ENCODE measurements at places on chromosomes 12 and 14. TPM values are rescaled to one million over a fixed set of nuclear protein-coding genes. Genes with fewer than 3 reads are reported as not detected.

Gene SDR9C7
- 4.9 TPM for total RNA-seq

- peak; percentile 92 for DNase-seq
Measured at GRCh38 chr14:69715725-69716477, 51.0 kb upstream of the SRSF5 start.

DNA sequence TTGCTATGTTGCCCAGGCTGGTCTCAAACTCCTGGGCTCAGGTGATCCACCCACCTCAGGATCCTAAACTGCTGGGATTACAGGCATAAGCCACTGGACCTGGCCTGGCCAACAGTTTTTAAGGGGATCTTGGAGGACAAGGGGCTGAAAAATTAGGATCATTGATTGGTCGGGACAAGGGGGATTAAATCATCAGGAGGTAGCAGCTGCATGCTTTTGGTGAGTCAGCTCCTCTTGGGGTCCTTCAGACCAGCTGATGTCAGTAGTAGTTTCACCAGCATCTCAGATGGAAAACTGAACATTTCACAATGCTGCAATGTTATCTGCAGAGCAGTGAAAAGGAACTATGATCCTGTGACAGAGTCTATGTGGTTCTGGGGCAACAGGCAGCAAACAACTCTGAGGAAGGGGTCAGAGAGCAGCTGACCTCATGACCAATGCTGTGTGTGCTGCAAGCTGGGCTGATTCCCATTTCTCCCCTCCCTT, 6.3 kb downstream of the LRRC74A start:
- DNase-seq = no peak

DNA sequence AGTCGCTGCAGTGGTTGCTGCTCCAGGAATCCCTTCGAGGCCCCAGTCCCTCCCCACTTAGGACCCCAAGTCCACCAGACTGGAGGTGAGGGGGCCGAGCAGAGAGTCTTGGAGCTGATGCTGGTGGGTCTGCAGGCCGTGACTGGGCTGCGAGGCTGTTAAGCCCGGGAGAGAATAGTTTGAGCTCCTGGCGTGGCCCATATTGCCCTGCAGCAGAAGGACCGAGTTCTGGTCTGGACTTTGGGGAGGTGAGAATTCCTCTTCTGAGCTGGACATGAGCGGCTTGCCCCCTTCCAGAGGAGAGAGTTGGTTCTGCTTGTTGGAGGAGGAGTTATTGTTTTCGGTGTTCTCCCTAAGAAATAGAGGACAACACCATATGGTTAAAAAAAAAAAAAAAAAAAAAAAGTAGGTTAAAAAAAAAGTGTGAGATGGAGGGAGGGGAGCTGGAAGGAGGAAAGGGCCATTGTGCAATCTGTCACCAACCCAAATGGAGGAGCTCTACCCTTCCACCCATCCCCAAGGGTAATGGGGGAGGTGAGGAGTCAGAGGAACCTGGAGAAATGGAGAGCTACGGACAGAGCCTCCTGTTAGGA, 3.0 kb downstream of the SIX1 start:
- peak; percentile 46 for DNase-seq

Gene MDGA2
- total RNA-seq = not detected

Gene PLEKHG7
- under 0.01 TPM for total RNA-seq

Gene POTEG
- not detected for total RNA-seq

DNA sequence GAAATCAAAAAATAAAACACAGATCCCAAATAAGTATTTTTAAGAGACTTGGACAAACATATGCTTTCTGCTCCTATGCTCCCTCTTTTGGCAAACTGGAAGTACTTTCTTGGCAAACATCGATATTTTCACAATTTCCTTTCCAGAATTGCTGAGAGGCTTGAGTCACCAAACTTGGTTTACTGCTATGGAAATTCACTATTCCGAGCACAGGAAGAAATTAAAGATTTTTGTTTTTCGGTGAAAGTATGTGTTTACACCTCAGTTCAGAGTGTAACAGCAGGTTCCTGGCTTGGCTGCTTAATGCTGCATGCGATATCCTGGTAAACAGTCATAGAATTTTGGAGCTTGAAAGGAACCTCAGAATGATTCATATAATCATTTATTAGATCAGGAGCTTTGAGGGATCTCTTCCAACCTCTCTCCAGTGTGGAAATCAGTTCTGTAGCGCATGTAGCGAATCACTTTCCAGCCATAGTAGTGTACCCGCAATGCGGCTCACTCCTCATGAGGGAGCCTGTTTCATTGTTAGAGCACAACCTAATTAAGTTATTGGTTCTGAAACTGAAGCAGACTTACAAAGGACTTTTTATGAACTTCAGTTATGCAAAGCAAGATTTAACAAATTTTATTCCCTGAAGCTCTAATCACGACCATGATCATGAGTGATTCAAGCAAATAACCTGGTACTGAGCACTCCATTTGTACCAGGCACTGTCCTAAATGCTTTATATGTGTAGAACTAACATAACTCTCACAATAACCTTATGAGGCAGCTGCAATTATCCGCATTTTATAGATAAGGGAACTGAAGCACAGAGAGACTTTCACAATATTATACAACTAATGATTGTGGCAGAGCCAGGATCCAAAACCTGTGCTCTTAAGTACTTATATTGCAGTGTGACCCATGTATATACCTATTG, 56.4 kb upstream of the ATP2A2 start:
- DNase-seq = peak; percentile 89

Gene EIF5
- total RNA-seq = 180 TPM

DNA sequence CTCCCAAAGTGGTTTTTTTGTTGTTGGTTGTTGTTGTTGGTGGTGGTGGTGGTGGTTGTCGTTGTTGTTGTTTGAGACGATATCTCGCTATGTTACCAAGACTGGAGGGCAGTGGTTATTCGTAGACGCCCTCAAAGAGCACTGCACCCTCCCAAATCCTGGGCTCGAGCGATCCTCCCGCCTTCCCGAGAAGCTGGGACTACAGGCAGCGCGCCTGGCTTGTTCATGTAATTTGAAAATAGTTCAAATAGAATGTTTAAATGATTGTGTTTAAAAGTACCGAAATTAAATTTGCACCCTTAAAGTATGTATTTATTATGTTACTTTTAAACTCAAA, 439 bp upstream of the ANAPC5 start:
- no peak for DNase-seq

DNA sequence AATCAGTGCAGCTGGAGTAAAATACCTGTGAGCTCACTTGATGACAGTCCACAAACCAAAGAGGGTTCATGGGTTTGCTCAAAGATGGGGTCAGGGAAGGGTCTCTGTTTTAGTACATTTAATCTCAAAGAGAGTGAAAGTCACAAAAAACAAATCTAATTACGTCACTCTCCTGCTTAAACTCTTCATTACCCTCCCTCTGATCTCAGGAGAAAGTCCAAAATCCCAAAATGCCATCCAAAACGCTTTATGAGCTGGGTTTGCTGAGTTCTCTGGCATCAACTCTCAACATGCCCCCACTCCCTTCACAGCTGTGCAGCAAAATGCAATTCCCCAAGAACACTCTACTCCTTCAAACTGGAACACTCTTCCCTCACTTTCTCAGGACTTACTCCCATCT, 40.4 kb upstream of the LGR5 start:
- DNase-seq = no peak

Gene INSM2
- total RNA-seq = not detected

DNA sequence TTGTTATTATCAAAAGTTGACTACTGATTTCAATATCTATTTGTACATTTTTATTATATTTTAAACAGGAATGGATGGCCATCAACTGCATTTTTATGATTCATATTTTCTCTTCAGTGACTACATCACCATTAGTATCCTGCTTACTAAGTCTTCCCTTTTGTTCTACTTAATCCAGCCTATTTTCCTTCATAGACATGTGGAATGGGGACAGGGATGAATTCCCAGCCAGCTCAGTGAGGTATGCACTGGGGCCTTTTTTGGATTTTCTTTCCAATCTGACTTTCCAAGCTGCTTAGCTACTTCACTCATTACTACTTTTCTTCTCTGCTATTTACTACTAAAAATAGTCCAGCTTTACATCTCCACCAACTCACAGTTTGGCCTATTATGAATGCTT, 38.4 kb downstream of the AKAP6 start:
- peak; percentile 78 for DNase-seq

- peak; percentile 91 for DNase-seq
Measured at GRCh38 chr12:76449583-76449982, 101.4 kb upstream of the BBS10 start.

- no peak for DNase-seq
Measured at GRCh38 chr12:31308116-31308515, 17.8 kb downstream of the SINHCAF start.

DNA sequence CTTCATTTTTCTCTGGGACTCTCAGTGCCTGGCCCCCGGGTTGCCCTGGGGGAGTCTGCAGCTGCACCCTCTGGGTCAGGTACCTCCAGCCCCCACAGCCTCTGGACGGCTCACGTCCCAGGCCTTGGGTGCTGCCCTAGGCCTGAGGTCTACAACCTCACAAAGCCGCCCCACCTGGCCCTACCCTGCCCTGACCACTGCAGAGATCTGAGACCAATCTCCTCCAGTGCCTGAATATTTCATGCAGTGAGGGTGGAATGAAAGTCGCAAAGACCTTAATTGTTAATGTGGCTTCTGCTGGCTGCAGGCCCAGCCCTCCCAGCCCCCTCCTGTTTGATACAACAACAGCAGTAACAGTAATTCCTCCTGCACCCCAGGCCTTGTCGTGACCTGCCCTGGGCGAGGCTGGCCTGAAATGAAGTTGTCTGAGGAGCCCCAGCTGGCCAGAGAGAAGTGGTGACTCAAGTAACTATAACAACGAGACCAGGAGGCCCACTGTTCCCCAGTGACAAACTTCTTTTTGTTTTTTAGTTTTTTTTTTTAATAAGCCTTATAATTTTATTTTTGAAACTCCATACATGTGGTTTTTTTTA, 8.8 kb upstream of the CCDC85C start:
- DNase-seq = peak; percentile 89

DNA sequence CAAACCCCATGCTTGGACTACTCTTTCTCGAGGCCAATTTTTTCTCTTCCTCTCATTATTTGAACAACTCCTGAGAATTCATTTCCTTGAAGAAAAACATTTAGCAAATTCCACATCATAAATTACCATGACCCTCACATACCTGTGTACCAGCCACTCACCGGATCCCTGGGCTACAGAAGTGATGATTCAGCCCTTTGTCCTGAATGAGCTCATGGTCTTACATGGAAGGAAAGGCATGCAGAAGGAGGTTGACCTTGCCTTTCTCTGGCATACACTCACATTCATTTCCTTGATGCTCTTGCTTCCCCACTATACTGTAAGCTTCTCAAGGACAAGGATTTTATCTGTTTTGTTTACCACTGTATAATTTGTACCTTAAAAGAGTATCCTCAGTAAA, 191.5 kb downstream of the SLC5A8 start:
- DNase-seq = peak; percentile 96

DNA sequence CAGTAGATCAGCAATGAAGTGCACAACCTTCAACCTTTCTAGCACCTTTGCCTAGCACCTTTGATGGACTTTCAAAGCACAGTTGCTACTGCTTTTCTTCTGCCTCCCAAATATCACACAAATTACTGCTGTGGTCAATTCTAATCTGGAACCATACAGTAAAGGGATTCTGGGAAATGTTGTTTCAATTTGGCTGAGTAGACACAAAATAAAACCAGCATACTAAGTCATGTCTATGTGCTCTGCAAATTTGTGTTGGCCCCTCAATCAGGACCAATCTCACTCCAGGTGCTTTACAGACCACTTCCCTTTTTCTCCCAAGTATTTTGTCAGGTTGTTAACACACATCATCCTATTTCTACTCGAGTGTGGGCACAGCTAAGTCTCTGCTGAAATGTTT, 38.3 kb upstream of the ADAMTS20 start:
- no peak for DNase-seq

DNA sequence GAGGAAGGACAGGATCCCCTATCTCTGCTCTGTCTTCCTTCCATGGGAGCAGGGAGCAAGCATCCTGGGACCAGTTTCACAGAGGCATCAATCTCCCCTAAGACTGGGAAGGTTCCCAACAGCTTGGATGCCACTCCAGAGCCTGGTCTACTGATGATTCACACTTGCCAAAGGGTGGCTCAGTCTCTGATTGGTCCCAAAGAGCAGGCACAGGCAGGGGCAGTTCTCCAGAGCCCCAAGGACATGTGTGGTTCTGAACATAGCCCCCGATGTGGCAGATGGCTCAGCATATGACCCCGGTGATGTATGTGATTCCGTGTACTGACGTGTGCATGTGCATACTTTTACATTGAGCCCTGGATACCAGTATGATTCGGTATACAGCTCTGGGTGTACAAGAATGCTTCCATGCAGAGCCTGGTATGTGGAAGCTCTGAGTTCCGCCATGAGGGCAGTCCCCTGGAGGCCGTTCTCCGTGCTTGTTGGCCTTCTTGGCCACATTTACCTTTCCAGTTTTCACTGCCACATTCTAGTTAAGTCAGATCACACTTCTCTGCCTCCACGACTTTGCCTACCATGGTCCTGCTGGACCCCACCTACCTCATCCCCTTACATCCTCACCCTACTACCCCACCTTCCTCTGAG, 21.2 kb downstream of the ITGA7 start:
- DNase-seq = no peak

DNA sequence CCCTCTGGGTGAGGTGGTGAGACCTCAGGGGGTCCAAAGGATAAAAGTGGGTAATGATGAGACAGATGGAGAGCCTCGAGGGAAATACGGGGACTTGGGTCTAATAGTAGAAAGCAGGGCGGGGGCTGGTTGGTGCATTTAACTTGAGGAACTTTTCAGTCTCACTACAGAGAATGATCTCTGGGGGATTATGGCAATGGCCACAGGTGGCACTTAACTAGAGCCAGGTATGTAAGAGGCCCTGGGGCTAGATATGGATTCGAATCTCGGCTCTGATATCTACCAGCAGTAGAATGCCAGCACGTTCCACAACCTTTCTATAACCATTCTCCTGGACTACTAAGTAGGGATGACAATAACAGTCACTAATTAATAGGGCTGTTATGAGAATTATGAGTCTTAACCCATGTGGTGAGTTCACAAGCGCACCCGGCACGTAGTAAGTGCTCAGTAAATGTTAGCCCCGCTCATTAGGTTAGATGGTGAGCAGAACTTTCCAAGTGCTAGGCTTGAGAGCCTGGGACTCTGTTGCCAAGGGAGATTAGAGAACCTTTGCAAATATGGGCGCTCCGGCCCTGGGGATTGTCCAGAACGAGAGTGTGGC, 888 bp upstream of the PLXNC1 start:
- no peak for DNase-seq
